Activated naive CD4-positive, alpha-beta T cell (primary cell): ENCODE measurements at places on chromosomes 5 and 9.

- DNase-seq: no peak
These were observed 528.9 kb upstream of the ZNF462 start for GRCh38 chr9:106334081-106334480.

GRCh38 chr9:136964171-136964689 is 12.2 kb downstream of the LCN12 start:
- DNase-seq: no peak

GRCh38 chr5:1522601-1523479 is 920 bp downstream of the LPCAT1 start:
- DNase-seq: no peak

- DNase-seq: no peak
These were observed 933.6 kb downstream of the CDH12 start for GRCh38 chr5:21919414-21920022.

GRCh38 chr5:54521856-54522479 is 4.4 kb downstream of the SNX18 start:
- no peak for DNase-seq

DNA sequence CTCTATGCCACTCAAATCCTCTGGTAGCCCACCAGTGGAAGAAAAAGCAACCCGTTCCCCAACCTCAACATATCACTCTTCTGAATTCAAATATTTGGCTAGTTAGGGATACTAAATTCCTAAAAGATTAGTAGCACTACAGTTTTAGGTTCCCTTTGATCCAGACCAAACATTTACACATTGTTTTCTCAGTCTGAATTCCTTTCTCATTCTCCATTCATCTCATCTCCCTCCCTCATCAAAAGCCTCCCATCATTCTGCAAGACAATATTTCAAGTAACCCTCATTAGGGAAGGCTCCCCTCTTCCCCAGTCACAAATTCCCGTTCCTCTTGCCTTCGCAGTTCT is 26.3 kb downstream of the ADAM19 start:
- DNase-seq: no peak

DNA sequence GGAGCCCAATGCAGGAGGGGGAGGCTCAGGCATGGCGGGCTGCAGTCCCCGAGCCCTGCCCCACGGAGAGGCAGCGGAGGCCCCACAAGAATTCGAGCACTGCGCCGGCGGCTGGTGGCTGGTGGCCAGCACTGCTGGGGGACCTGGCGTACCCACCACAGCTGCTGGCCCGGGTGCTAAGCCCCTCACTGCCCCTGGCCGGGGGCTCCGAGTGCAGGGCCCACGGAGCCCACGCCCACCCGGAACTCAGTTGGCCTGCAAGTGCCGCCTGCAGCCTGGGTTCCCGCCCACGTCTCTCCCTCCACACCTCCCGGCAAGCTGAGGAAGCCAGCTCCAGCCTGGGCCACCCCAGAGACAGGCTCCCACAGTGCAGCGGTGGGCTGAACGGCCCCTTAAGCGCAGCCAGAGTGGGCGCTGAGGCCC is 780.3 kb downstream of the DTWD2 start:
- no peak for DNase-seq

DNA sequence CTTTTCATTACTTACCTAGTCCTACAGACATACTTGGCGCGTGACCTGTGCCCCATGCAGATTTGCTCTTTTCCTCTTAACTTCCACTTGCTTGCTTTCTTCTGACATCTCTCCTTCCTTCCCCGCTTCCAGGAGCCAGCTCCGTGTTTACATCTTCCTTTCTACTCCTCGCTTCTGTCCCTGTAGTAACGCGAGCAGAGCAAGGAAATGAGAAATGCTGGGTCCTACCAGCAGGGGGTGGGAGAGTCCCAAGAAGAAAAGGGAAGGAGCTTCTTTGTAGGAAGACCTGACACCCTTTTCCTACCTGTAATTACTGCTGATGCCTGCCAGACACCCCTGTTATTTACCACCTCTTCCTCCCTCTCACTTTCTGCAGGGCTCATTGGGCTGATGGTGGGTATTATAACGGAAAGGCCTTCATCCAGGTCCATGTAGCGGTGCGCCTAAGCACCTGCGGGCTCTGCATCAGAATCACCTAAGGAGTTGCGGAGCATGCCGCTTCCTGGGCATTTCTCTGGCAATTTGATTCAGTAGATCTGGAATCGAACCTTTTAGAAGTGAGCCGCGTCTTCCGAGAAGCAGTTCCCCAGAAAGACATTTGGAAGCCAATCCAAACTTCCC is 1260.8 kb upstream of the WWC1 start:
- DNase-seq: no peak

DNA sequence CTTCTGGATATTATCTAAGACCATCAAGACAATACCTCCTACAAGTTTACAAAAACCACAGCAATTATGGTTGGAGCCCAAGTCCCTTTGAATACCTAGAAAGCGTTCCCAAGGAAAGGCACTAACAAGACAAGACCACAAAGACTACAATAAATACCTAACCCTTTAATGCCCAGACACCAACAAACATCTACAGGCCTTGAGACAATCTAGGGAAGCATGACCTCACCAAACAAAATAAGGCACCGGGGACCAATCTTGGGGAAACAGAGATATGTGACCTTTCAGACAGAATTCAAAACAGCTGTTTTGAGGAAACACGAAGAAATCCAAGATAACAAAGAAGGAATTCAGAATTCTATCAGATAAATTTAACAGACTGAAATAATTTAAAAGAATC is 37.8 kb downstream of the OXCT1 start:
- no peak for DNase-seq

DNA sequence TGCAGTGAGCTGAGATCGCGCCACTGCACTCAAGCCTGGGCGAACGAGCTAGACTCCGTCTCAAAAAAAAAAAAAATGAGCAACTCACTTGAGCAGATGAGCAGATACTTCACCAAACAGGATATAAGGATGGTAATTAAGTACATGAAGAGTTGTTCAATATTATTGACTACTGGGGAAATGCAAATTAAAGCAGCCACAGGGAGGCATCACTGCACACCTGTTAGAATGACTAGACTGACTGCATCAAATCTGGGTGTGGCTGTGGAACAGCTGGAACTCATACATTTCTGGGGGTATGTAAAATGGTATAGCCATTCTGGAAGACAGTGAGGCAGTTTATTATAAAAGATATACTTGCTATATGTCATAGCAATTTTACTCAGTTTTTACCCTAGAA is 93.0 kb downstream of the WNK2 start:
- DNase-seq: no peak

- DNase-seq: peak; percentile 91
These were observed at the start of the genes C8G and FBXW5 for GRCh38 chr9:136944519-136945332. Gene C8G (plus strand): TSS chr9:136945243. CDS start chr9:136945321, 78 bp downstream. Gene FBXW5 (minus strand): TSS chr9:136944738. CDS start chr9:136944083, 655 bp downstream.

GRCh38 chr9:114771889-114772288 is 34.0 kb downstream of the TNFSF15 start:
- DNase-seq: no peak

GRCh38 chr5:181195249-181195761 is 9.7 kb downstream of the TRIM7 start:
- DNase-seq: no peak

DNA sequence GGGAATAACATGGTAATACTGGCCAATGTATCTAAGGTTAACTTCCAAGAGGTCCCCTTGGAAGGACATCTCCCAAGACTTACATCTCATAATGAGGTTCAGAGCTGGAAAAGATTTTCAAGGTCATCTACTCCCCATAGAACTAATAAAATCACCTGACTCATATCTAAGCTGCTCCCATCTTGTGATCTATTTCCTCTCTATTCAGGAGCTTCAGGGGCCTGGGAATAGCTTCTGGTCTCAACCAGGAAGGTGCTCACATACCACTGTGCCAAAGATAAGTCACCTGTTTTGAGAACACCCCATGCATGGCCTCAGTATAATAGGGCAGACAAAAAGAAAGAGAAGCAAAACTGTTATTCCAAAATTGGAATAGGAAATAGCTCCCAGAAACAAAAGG is 74.2 kb downstream of the OXCT1 start:
- DNase-seq: no peak

GRCh38 chr5:27038476-27038875 is at the start of gene CDH9:
Gene CDH9 (minus strand): TSS chr5:27038586. CDS start chr5:26988333, 50,253 bp downstream.
- DNase-seq: no peak

GRCh38 chr9:87740209-87740608 is 14.3 kb downstream of the CTSL start:
- DNase-seq: no peak

- DNase-seq: no peak
These were observed 109.0 kb downstream of the GNAQ start for GRCh38 chr9:77922591-77922990.

DNA sequence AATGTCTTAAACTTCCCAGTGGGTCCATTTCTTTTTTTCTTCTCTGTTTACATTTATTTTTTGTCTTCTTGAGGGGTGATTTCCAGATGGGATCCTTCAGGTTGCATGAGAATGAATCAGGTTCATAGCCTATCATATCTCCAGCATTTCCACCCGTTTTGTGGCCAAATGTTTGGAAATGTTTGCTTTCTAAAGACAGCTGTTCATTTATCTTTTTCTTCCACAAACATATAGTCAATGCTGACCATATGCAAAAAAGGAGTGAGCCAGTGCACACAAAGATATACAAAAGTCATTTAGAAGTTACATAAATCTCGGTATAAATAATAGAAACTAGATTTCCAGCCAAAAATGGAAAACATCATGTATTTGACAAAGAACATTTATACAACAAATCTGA is 71.6 kb upstream of the STC2 start:
- no peak for DNase-seq

GRCh38 chr9:97808972-97809371 is 44.1 kb upstream of the FOXE1 start:
- DNase-seq: no peak

DNA sequence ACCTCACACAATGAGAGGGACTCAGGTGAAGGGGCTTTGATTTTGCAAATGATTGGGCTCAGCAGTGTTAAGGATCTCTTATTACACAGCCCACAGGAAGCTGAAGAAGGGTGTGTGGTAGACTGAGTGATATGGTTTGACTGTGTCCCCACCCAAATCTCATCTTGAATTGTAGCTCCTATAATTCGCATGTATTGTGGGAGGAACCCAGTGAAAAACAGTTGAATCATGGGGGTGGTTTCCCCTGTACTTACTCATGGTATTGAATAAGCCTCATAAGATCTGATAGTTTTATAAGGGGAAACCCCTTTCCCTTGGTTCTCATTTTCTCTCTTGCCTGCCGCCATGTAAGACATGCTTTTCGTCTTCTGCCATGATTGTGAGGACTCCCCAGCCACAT is 132.5 kb upstream of the FBXL7 start:
- no peak for DNase-seq

GRCh38 chr5:91272858-91273257 is 110.3 kb downstream of the ARRDC3 start:
- DNase-seq: no peak

DNA sequence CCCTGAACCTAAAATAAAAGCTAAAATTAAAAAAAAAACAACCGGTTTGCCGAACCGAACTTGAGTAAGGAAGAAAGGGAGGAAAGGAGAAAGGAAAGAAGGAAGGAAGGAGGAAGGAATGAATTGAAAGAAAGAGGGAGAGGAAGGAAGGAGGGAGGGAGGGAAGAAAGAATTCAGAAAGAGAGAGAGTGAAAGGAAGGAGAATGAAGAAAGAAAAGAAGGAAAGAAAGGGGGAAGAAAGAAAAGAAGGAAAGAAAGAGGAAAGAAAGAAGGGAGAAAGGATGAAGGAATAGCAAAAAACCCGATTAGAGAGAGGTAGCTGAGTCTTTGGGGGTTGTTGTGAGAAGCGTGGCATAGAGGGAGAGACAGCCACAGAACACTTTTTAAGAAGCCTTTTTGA is 121.4 kb downstream of the FGF18 start:
- DNase-seq: no peak

- no peak for DNase-seq
These were observed 19.1 kb downstream of the GFI1B start for GRCh38 chr9:132997591-132997990.

DNA sequence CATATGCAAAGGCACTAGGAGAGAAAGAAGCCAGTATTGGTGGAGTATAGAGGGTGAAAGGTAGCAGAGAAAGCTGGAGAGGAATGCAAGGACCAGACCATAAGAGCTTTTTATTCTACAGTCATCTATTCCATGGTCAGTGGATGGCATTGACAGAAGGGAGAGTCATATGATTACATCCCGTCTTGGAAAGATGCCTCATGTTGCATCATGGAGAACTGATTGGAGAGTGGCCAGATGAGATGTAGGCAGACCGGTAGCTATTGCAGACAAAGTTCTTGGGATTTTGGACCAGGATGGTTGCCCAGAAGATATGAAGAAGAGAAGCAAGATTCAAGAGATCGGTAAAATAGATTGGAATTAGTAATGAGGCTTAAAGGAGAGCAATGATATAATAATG is 260.7 kb downstream of the CHSY3 start:
- DNase-seq: no peak

GRCh38 chr5:132677682-132678400 is 4.1 kb downstream of the IL4 start:
- DNase-seq: no peak

- no peak for DNase-seq
These were observed 50.7 kb upstream of the RIC1 start for GRCh38 chr9:5578018-5578697.
